Stomach (tissue), 19 donors: ENCODE measurements at places on chromosomes 5 and 9. TPM values are rescaled to one million over a fixed set of nuclear protein-coding genes. Genes with fewer than 3 reads are reported as not detected.
A peak's percentile ranks its signal among the peaks of the same experiment; 100 is the strongest.

Gene MRPL50
- 22.8 TPM for total RNA-seq

DNA sequence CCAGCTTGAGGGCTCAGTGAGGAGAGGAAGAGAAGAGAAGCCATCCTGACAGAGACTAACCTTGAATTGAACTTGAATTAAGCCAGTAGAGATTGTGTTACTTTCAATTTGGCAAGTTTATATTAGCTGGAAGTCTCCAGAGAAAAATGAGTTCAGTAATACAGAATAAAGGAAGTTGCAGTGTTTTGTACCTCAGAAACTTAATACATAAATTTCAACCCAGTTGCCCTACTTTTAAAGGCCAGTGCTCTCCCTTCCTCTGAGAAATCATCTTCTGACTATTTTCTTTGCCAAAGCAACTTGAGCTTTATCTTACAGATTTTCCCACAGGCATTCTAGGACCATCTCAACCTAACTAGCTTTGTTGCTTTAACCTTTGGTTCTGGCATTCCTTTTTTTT lies 231.0 kb upstream of the GAS1 start:
- no peak overlapping the region for H3K27ac ChIP-seq
- no peak overlapping the region for H3K4me3 ChIP-seq
- no peaks in the 10 kb centered on the region for H3K27me3 ChIP-seq
- H3K4me1 ChIP-seq: no peaks in the 10 kb centered on the region

DNA sequence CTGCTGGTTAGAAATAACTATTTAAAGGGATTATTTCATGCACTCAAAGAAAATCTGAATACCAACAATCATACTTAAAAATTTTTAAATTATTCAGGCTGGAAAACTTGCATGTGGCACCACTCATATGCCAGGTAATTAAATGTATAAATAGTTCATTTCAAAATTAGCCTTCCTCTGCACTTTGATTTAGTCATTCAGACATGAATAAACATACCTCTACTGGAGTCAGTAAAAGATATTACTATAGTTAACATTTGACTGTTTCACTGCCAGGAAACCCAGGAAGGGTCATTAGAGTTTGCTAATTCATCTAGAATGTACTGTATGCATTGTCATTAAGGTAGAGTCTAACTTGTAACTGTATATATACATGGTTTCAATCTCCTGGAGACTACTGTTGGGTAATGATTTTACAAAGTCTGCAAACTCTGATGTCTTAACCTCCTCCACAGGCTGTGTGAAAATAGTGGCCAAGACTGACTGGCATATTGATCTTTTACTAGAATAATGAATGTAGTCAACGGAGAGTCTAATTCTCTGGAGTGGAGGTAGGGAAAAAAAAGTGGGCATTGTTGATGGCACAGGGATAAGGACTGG lies 43.7 kb downstream of the TEX10 start:
- H3K4me3 ChIP-seq: no peak overlapping the region
- peaks cover 7% of the 10 kb centered on the region for H3K4me1 ChIP-seq
- H3K27ac ChIP-seq: no peak overlapping the region
- DNase-seq: no peak
- H3K27me3 ChIP-seq: no peaks in the 10 kb centered on the region
- peaks cover 2% of the 10 kb centered on the region for H3K36me3 ChIP-seq

DNA sequence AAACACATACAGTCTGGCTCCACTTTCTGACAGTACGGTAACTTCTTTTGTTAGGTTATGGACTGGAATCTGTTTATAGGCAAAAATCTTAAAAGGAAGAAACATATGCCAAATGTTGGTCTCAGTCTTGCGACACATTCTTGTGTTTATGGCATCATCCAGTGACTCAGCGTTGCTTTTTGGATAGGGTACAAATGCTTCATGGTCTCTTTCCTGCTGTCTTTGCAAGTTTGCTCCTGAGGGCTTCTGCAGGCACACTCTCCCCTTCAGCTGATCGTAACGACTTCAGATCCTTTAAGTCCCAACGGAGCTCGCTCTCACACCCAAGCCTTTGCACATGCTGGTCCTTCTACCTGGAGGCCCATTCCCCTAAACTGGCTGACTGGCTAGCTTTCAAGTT lies 23.6 kb upstream of the TNFSF8 start:
- no peaks in the 10 kb centered on the region for H3K36me3 ChIP-seq
- H3K27me3 ChIP-seq: no peaks in the 10 kb centered on the region
- no peak overlapping the region for H3K27ac ChIP-seq
- H3K4me1 ChIP-seq: no peaks in the 10 kb centered on the region

- H3K27me3 ChIP-seq: no peaks in the 10 kb centered on the region
- no peak overlapping the region for H3K27ac ChIP-seq
- peak; percentile 81 for DNase-seq
- H3K4me3 ChIP-seq: no peak overlapping the region
These were observed 37.1 kb upstream of the CEP120 start for GRCh38 chr5:123460296-123460729.

DNA sequence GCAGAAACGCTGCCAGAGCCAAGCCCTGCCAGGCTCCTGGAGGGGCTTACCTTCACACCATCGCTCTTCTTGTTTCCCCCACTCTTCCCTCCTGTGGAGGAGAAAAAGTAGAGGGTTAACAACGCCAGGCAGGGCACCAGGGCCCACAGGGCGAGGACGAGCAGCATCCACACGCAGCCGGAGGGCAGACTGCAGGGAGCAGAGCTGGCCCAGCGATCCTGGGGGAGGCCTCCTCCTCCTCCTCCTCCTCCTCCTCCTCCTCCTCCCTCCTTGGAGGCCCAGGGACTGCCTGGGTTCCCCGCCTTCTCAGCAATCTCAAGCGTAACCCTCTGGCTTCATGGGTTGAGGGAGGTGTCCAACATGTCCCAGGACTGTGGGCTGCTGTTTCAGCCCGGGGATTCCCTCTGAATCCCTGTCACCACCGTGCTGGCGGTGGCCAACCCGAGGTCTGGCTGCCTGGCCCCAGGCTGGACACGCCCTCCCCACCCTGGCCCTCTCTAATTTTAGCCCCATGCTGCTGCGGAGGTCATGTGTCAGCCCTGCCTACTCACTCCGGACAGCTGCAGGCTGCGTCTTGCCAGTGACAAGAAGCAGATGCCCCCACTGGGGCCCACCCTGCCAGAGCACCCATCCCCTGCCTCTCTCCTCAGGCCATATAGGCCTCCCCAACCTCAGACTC lies 44.3 kb downstream of the CAMK2A start:
- H3K27ac ChIP-seq: no peak overlapping the region
- no peaks in the 10 kb centered on the region for H3K27me3 ChIP-seq
- peak overlapping the region; percentile 16 for H3K4me3 ChIP-seq
- peaks cover 7% of the 10 kb centered on the region for H3K4me1 ChIP-seq

Gene SPATA6L
- total RNA-seq: 16.5 TPM

Gene CARTPT
- not detected for total RNA-seq

DNA sequence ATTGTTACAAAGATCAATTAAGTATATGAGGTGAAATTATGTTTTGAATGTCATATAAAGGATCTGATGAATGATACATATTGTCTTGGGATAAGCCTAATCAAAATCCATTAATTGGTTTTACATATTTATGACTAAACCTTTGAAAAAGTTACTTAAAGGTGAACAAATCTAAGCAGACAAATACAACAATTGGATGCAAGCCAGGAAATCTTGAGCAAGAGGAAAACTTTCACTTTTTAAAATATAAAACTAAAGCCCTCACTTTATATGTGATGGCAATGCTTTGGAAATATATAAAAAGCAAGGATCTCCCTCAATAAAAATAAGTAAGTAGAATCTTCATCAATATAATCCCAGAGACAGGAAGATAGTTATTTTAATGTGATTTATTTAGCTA lies 80.1 kb downstream of the EDIL3 start:
- DNase-seq: no peak
- H3K27ac ChIP-seq: no peak overlapping the region
- H3K4me1 ChIP-seq: no peaks in the 10 kb centered on the region
- no peak overlapping the region for H3K4me3 ChIP-seq
- no peaks in the 10 kb centered on the region for H3K36me3 ChIP-seq
- no peaks in the 10 kb centered on the region for H3K27me3 ChIP-seq

GRCh38 chr5:50792843-50793242 lies 126.4 kb downstream of the PARP8 start:
- no peaks in the 10 kb centered on the region for H3K27me3 ChIP-seq
- H3K4me3 ChIP-seq: no peak overlapping the region
- H3K27ac ChIP-seq: no peak overlapping the region
- peaks cover 63% of the 10 kb centered on the region for H3K36me3 ChIP-seq

GRCh38 chr9:116789081-116789480 lies 102.0 kb downstream of the TRIM32 start:
- H3K27me3 ChIP-seq: no peaks in the 10 kb centered on the region
- H3K4me3 ChIP-seq: no peak overlapping the region
- H3K4me1 ChIP-seq: no peaks in the 10 kb centered on the region
- no peak for DNase-seq

Gene ACOT12
- total RNA-seq: not detected

DNA sequence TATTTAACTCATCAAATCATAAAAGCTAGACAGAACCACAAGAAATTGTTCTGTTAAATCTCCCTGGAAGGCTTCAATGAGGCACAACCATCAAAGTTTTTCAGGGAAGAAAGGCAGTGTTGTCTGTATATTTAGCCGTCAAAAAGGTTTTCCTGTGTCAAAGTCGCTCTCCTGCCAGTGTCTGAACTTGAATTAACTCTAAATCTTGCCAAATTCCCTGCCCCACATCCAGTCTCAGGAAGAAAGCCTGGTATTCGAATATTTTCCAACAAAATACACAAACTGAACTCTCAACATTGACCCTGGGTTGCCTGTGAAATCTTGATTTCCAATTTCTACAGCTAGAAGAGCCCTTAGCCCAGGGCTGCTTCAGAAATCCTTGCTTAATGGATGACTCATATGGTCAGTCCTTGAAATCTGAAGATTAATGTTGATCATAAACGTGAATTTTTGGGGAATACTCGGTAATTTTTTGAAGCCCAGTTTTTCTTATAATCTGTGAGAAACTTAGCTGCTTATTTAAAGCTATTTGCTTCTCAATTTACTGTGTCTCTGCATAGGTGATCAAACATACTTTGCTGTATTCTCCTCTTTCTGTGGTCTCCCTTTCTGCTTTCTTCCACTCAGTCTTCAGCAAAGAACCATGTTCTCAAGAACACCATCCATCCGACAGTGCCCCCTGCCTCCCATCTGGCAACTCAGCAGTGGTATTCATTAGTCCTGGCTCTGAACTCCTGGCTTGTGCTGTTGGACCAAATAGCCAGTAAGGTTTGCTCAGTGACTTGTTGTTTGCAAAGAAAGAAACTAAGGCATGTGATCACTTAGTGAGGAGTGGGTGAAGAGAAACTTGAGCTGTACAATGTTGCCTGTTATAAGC lies 58.9 kb downstream of the NREP start:
- no peaks in the 10 kb centered on the region for H3K27me3 ChIP-seq
- no peak overlapping the region for H3K4me3 ChIP-seq
- no peaks in the 10 kb centered on the region for H3K36me3 ChIP-seq
- H3K4me1 ChIP-seq: peaks cover 24% of the 10 kb centered on the region
- no peak for DNase-seq
- H3K27ac ChIP-seq: no peak overlapping the region

GRCh38 chr9:114291064-114291474 lies 31.8 kb upstream of the ORM1 start:
- no peaks in the 10 kb centered on the region for H3K36me3 ChIP-seq
- no peak overlapping the region for H3K4me3 ChIP-seq
- peak; percentile 81 for DNase-seq
- no peaks in the 10 kb centered on the region for H3K27me3 ChIP-seq

Gene GPR150
- total RNA-seq: 0.18 TPM

Gene FAM78A
- 3.5 TPM for total RNA-seq

Gene TMEM252
- not detected for total RNA-seq

DNA sequence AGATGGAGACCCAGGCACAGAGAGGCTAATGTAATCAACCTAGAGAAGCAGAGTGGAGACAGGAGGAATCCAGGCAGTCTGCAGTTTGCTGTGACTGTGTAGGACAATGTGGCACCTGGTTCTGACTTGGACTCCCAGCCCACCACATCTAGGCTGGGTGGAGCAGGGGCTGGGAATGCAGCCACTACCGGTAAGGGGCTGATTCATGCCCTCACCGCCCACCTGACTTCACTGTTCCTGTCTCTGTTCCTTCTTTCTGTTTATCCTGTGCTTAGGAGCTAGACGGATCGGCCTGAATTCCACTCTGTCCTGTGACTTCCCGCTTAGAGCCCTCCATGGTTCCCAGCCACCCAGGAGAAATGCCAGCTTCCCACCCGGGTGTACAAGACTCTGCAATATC lies 2.6 kb downstream of the PDLIM4 start:
- H3K27me3 ChIP-seq: peaks cover 4% of the 10 kb centered on the region
- H3K4me1 ChIP-seq: peaks cover 82% of the 10 kb centered on the region
- peaks cover 4% of the 10 kb centered on the region for H3K36me3 ChIP-seq
- peak overlapping the region; percentile 53 for H3K4me3 ChIP-seq
- DNase-seq: no peak

- H3K36me3 ChIP-seq: peaks cover 7% of the 10 kb centered on the region
- peaks cover 12% of the 10 kb centered on the region for H3K4me1 ChIP-seq
- no peak overlapping the region for H3K27ac ChIP-seq
- no peak for DNase-seq
These were observed 7.3 kb downstream of the C1QTNF3 start for GRCh38 chr5:34035756-34036155.

Gene SIT1
- 2.0 TPM for total RNA-seq

GRCh38 chr5:24644761-24645160 lies at the start of gene CDH10:
Gene CDH10, minus strand, starts transcription at chr5:24644978. Its CDS starts 51,488 bp downstream, at chr5:24593490.
- peak; percentile 81 for DNase-seq
- no peaks in the 10 kb centered on the region for H3K27me3 ChIP-seq
- H3K27ac ChIP-seq: no peak within 1 kb of the TSS
- H3K4me1 ChIP-seq: peaks cover 10% of the 10 kb centered on the region
- H3K36me3 ChIP-seq: no peaks in the 10 kb centered on the region

DNA sequence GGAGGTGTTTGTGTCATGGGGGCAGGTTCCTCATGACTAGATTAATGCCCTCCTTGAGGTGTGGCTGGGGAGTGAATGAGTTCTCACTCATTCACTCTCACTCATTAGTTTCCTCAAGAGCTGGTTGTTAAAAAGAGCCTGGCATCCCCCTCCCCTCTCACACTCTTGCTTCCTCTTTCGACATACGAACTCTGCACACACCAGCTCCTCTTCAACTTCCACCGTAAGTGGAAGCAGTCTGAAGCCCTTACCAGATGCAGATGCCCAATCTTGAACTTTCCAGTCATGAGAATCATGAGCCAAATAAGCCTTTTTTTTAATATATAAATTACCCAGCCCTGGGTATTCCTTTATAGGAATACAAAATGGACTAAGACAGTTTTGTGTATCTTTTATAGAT lies 82.5 kb downstream of the SPRY4 start:
- H3K27me3 ChIP-seq: no peaks in the 10 kb centered on the region
- no peaks in the 10 kb centered on the region for H3K36me3 ChIP-seq
- H3K27ac ChIP-seq: no peak overlapping the region
- H3K4me3 ChIP-seq: no peak overlapping the region
- DNase-seq: no peak

GRCh38 chr9:106616026-106616425 lies 246.9 kb upstream of the ZNF462 start:
- DNase-seq: peak; percentile 24
- no peak overlapping the region for H3K27ac ChIP-seq
- peaks cover 21% of the 10 kb centered on the region for H3K4me1 ChIP-seq
- no peaks in the 10 kb centered on the region for H3K27me3 ChIP-seq

Gene PNPLA7
- total RNA-seq: 17.5 TPM

GRCh38 chr9:2039294-2040180 lies 24.4 kb downstream of the SMARCA2 start:
- DNase-seq: peak; percentile 53
- H3K4me3 ChIP-seq: no peak overlapping the region
- no peak overlapping the region for H3K27ac ChIP-seq

Gene CCL27
- 1.3 TPM for total RNA-seq

- H3K27ac ChIP-seq: no peak overlapping the region
- H3K36me3 ChIP-seq: no peaks in the 10 kb centered on the region
- no peak overlapping the region for H3K4me3 ChIP-seq
These were observed 122.9 kb upstream of the OSMR start for GRCh38 chr5:38722918-38723317.
